Epithelial cell of proximal tubule (primary cell): ENCODE measurements at places on chromosomes 12 and 14. TPM values are rescaled to one million over a fixed set of nuclear protein-coding genes. Genes with fewer than 3 reads are reported as not detected.

SRGAP1 gene
- total RNA-seq, result 9.4 and 14.5 TPM in 2 replicates

DNA sequence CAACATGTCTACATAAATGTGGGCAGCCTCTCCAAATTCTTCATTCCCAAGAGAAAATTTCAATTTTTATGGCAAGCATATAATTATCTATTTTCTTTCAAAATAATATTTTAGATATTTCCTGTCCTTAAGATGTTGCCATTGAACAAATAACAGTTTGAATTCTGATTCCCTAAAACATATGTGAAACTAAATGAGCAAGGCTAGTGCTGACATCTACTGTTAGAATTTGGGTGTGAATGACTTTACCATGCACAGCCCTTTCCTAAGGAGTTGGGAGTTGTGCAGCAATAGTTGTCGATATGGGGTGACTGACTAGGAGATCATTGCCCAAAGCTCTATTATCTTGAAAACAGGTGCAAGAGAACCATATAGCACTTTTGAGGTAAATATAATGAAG, 108.2 kb upstream of the SLC38A4 start:
- no peak for DNase-seq

- no peak for DNase-seq
Measured at GRCh38 chr12:28507033-28507432, 316.8 kb downstream of the CCDC91 start.

DNA sequence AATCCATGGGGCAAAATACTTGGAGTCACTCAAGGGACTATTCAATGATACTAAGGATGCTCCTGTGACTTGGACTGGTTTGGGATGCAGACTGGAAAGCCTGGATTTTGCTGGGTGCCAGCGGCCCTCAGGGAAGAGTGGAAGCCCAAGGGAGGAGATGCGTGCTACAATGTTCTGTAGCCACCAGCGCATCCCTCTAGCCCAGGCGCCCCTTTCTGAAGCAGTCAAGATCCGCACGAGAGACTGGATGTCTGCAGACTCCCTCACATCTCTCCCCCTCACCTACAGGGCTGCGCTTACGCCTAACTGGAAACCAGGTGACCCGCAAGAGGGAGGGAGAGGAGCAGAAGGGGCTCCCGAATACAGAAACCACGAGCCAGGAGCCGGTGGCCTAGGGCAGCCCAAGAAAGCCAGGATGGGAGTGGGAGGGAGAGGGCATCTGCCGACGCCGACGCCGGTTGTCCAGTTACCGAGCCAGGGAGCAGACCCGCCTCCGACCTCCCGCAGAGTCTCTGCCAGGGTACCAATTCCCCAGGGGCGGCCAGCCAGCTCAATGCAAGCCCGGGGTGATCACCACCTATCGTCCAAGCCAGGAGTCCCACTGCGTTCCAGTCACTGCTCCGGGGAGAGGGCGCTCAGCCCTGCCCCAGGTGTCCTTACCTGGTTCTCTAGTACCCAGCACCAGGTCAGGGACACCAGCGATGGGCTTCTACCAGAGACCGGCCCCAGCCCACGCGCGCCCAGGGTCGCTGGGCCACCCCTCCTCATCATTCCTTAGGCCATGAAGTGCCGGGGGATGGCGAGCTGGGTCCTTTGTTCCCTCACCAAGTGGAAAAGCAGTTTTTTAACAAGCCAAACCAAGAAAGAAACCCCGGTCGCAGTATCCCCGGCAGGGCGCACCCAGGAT, 1.2 kb downstream of the NTN4 start:
- DNase-seq, result no peak

GRCh38 chr14:51342226-51342625, 102.2 kb downstream of the TMX1 start:
- DNase-seq, result no peak

GRCh38 chr12:6954316-6955107, 3.4 kb downstream of the PTPN6 start:
- no peak for DNase-seq

GRCh38 chr12:47993491-47993890, 10.8 kb downstream of the COL2A1 start:
- no peak for DNase-seq

GRCh38 chr14:100159865-100160533, 554 bp upstream of the DEGS2 start:
- no peak for DNase-seq

GRCh38 chr12:117622087-117622486, 260.7 kb upstream of the NOS1 start:
- DNase-seq, result no peak

DNA sequence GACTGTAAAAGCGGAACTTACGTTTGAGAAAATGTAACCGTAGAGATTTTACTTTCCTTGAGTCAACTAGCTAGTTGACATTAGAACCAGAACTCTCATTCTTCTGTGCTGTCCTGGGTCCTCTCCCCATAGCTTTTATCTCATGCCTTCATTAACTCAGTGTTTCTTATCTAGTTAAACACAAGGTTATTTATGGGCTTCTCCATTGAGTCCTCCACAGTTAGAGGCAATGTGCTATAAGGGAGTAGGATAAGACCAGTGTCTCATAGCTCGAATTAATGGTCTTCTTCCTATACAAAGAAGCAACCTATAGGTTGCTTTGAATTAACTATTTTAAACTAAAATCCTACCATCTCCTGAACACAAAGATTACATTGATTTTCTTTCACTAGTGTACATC, 129.8 kb downstream of the ACSS3 start:
- DNase-seq, result no peak

- no peak for DNase-seq
Measured at GRCh38 chr12:2161473-2161872, 108.7 kb downstream of the CACNA1C start.

DNA sequence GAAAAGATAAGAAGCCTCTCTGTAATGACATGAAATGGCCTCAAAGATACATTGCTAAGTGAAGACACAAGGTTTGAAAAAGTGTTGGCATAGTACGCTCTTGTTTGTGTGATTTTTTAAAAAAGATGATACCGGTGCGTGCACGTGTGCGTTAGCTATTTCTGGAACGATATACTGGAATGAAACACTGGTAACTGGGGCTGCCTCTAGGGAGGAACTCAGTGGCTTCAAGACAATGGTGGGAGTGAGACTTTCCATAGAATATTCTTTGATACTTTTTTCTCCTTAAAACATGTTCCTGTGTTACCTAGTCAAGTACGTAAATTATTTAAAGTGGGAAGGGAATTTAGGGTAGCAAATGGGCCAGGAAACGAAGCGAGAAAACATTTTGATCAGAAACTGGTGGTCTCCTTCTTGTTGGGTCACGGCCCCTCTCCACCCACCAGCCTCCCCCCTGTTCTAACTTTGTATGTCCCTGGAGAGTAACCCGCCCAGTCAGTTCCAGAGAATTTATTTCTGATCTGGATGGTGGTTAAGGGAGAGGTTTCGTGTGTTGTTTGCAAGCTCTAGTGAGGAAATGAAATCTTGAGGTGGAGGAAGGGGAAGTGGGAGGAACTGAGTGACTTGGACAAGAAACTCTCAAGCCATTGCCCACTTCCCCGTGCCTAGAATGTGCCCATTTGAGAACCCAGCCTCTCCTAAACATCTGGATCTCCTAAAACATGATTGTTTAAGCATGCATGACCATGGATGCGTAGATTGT, 6.6 kb downstream of the FGF6 start:
- no peak for DNase-seq

MGAT4C gene
- total RNA-seq, result not detected in 2 replicates

DNA sequence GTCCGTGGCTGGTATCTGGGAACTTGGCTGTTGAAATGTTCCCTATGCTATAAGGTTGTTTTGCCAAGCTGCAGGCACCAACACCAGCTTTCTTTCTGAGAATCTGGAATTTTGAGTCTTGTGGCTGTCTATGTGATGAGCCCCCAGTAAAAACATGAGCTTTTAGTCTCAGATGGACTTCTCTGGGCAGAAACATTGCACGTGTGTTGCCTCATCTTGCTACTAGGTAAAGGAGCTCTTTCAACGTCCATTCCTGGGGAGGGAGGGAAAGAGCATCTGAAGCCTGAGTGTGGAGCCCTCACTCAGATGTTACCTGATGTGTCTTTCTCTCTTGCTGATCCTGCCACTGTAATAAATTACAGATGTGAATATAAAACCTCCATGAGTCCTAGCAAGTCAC, 183.8 kb upstream of the LHX5 start:
- no peak for DNase-seq

KRT79 gene
- total RNA-seq, result 0.07 TPM in 1 of 2 replicates, not detected in the other

GRCh38 chr12:70002912-70003255, 177.9 kb downstream of the MYRFL start:
- no peak for DNase-seq

NKX2-1 gene
- not detected in 2 replicates for total RNA-seq

- DNase-seq, result no peak
Measured at GRCh38 chr12:47766502-47767215, 6.4 kb upstream of the SLC48A1 start.

B4GALNT3 gene
- total RNA-seq, result 5.0 and 7.1 TPM in 2 replicates

MIPOL1 gene
- total RNA-seq, result 5.7 and 6.7 TPM in 2 replicates

DNA sequence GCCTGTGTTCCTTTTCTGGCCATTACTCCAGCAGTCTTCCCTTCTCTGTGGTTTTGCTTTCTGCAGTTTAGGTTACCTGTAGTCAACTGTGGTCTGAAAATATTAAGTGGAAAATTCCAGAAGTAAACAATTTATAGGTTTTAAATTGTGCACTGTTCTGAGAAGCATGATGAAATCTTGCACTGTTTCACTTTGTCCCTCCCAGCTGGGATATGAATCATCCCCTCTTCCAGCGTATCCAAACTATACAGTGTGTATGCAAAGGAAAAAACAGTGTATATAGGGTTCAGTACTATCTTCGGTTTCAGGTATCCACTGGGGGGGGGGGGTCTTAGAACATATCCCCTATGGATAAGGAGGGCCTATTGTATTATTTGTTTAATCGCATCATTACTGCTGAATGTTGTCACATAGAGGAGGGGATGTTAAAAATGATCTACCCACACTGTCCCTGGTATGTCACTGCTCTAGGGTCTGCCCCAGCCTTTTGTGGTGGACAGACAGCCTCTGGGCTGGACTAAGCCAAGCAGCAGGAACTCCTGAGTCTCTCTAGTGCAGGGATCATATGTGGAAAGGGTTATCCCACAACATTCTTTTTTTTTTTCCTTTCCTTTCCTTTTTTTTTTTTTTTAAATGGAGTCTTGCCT, 109.1 kb upstream of the MAX start:
- no peak for DNase-seq
